ENCODE measurements at places on chromosomes 4 and X.

GRCh38 chrX:24694825-24695224, 1.1 kb downstream of the POLA1 start:
- DNase-seq, result no peak

DNA sequence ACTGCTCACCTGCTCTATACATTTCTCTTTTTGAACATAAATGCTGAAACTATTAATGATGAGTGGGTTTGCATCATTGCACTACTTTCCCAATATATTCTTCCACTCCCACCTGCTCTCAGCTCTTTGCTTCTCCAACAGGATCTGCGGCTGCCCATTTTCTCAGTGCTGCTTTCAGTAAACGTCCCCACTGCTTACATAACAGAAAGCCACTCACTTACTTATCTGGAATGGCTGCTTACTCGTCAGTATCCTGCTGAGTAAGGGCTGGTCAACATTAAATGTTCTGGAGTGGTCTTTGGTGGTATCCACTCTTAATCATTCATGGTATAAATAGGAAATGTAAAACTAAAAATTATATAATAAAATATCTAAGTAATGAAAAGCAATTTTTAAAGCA, 112.8 kb upstream of the HPF1 start:
- no peak for DNase-seq

- no peak for DNase-seq
Measured at GRCh38 chrX:124117325-124117724, 155.8 kb downstream of the STAG2 start.

DNA sequence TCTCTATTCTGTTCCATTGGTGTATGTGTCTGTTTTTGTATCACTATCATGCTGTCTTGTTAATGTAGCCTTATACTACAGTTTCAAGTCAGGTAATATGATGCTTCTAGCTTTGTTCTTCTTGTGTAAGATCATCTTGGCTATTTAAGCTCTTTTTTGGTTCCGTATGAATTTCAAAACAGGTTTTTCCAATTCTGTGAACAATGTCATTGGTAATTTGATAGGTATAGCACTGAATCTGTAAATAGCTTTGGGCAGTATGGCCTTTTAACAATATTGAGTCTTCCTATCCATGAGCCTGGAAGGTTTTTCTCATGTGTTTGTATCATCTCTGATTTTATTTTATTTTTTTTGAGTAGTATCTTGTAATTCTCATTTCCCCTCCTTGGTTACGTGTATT, 94.3 kb downstream of the ANAPC10 start:
- no peak for DNase-seq

GRCh38 chr4:69984030-69984443, 11.7 kb upstream of the STATH start:
- DNase-seq, result no peak

GRCh38 chrX:110182362-110182761, 135.5 kb downstream of the AMMECR1 start:
- DNase-seq, result no peak

GRCh38 chr4:140353786-140354185, 19.7 kb upstream of the SCOC start:
- DNase-seq, result no peak

DNA sequence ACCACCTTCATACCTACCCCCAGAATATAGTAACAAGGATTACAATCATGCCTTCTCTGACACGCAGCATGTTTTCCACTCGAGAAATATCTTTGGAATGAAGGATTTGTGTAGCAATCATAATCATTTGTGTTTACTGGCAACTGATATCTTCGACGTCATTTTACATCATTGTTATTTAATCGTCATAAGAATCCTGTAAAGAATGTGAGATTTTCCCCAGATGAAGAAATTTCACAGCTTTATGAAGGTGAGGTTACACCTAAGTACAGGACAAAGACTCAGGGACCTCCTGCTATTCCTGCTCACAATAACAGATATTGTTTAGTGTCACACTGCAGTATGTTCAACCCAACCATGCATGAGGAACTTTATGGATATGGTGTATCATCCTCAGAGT, 198.2 kb upstream of the LDB2 start:
- DNase-seq, result no peak

GRCh38 chrX:118536204-118536603, 40.6 kb downstream of the DOCK11 start:
- no peak for DNase-seq

DNA sequence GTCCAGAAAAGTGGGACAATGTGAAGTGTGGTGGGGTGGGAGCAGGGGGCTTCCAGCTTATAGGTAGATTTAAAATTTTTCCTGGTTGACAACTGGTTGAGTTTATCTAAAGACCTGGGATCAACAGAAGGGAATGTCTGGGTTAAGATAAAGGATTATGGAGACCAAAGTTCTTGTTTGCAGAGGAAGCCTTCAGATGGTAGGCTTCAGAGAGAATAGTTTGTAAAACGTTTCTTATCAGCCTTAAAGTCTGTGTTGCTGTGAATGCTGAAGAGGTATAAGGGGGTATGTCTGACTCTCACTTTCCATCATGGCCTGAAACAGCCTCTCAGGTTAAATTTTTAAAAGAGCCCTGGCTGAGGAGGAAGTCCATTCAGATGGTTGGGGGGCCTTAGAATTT, 20.5 kb downstream of the MGST2 start:
- DNase-seq, result no peak
